H7 (cell line): ENCODE measurements at places on chromosomes 12 and 14. TPM values are rescaled to one million over a fixed set of nuclear protein-coding genes. Genes with fewer than 3 reads are reported as not detected.

DNA sequence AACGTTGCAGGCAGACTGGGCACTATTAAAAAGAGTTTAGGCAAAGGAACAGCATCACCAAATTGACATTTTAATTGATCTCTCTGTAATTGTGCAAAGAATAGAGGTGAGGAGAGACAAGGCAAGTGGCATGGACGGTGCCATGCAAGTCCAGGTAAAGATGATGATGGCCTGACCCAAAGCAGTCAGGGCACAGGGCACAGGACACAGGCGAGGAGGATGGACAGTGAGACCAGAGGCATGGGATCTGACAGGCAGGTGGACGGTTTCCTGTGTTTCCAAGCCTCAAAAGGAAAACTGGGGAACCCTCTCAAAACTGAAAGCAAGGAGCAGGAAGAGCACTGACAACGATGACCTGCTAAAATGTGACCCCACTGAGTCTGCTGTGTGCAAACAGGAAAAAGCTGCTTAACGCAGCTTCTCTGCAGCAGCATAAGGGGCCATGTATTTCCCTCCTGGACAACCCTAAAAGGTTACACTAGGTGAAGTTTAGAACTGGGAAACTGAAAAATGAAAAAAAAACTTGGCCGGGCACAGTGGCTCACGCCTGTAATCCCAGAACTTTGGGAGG, 50.9 kb downstream of the CLIP1 start:
- no peak for DNase-seq

DNA sequence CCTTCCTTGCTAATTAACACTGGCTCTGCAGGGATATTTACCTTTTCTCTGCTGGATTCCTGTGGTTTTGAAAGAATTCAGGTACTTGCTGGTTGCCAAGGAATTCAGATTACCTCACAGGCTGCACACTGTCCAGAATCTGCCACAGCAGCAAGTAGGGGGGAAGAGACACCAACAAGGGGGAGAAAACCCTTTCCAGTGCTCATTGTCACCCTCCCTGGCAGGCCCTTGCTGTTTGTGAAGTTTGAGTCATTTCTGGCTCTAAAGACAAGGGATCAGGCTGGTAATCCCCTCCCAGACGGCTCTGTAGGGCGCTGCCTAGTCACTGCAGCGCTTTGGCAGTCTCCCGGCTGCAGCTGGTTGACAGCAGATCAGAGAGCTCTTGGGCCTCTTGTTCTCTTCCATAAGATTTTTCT, 50.8 kb downstream of the TTLL5 start:
- peak; percentile 31 for DNase-seq

DNA sequence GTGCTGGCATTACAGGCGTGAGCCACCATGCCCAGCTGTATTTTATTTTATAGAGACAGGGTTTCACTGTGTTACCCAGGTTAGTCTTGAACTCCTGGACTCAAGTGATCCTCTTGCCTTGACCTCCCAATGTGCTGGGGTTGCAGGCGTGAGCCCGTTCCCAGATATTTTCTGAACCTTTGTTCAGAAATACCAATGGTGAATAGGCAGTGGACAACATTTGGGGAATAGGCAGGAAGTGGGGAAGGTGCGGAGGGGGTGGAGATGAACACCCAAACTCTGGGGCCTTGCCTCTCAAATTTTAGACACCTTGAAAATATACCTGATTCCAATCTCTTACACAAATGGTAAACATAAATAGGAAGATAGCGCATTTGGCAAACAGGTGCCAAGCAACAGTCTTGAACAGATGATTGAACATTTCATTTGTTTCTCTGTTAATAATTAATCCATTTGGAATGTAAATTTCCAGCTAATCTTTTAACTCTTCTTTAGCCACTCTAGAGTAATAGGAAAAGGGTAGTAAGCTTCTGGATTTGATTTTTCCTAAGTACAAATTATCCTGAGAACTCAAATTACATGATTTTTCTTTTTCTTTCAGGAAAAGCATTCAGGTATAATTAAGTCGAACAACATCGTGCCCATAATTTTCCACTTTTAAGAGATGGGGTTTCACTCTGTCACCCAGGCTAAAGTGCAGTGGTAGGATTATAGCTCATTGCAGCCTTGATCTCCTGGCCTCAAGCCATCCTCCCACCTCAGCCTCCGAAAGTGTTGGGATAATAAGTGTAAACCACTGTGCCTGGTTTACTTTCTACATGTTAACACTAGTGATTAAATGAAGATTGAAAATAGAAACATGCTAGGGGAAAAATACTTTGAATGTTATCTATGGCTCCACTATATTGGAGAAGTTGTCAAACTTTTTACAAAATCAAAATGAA, 22.9 kb upstream of the RNF34 start:
- DNase-seq = no peak

Gene PRKD1
- total RNA-seq = 1.7 and 3.2 TPM in 2 replicates

Gene KIAA0586
- total RNA-seq = 20.4 and 30.9 TPM in 2 replicates
